ENCODE measurements at places on chromosomes 4 and X. TPM values are rescaled to one million over a fixed set of nuclear protein-coding genes. Genes with fewer than 3 reads are reported as not detected.
A peak's percentile ranks its signal among the peaks of the same experiment; 100 is the strongest.

Gene CACNA1F
- 0.15 TPM for total RNA-seq

Gene RAB33A
- 3.3 TPM for total RNA-seq

Gene REELD1
- total RNA-seq, result 0.23 TPM

Gene SULT1B1
- total RNA-seq, result 6.4 TPM

Gene WNK3
- 10.8 TPM for total RNA-seq

Gene TEC
- 3.2 TPM for total RNA-seq

Gene SLC25A31
- total RNA-seq, result not detected

Gene ZNF157
- 0.27 TPM for total RNA-seq

Gene CTAG2
- not detected for total RNA-seq

DNA sequence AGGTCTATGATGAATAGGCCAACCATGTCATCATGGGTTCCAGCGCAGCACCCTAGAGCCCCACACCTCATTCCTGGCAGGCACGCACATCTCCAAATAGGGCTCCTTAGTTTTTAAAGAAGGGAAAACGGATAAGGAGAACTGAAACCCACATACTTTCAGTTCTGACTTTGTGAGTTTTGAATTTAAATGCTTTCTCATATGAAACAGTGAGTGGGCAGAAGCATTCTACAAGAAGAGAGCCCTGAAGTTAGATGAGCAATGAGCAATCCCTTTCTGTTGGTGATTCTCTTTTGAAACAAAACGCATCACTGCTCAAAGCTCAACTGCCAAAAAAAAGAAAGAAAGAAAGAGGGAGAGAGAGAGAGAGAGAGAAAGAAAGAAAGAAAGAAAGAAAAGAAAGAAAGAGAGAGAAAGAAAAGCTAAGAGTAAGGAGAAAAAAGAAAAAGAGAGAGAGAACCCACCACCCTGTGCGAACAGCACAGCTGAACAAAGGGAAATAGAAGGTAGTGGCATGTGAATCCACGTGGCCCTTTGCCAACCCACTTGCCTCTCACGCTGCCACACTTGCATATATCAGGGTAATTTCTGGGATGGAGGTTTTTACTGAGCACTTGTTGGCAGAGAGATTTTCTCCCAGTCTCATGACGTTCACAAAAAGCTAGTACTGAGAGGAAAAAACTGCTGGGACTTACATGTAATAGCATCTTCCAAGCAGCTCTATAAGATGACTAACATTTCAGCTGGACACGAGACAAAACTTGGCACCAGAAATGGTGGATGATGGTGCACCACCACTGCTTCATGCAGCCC is 31.0 kb downstream of the TMSB4X start:
- H3K4me3 ChIP-seq, result no peak overlapping the region
- DNase-seq, result no peak
- no peaks in the 10 kb centered on the region for H3K36me3 ChIP-seq

DNA sequence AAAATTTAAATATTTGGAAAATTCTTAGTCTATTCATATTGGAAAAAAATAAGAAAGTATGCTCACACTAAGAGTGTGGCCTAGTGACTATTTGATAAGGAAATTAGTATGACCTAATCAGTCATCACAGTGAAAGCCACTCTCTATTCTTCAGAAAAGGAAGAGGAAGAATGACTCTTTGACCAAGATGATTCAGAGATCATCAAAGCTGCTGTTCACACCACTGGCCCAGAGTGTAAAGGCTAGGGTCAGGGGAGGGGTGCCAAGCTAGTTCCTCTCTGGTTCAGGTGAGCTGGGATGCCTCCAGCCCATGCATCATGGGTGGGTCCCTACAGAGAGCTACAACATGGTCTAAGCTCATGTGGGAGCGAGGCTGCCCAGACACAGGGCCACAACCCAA is 396.9 kb upstream of the NDST3 start:
- H3K27ac ChIP-seq, result no peak overlapping the region
- H3K4me3 ChIP-seq, result no peak overlapping the region
- no peaks in the 10 kb centered on the region for H3K27me3 ChIP-seq
- no peaks in the 10 kb centered on the region for H3K36me3 ChIP-seq
- DNase-seq, result no peak
- no peaks in the 10 kb centered on the region for H3K4me1 ChIP-seq

DNA sequence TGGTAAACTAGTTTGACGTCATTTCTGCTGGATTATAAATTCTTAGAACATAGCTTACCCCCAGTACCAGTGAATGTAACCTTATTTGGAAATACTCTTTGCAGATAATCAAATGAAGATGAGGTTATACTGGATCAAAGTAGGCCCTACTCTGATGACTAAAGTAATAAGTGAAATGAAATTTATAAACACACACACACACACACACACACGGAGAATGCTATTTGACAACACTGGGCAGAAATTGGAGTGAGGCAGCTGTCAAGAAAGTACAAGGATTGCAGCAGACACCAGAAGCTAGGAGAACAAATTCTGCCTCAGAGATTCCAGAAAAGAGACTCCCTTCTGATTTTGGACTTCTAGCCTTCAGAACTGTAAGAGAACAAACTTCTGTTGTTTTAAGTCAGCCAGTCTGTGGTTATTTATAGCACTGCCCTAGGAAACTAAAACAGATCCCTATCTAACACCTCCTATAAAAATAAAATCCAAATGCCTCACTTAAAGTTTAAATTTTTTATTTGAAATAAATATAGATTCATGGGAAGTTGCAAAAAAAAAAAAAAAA is 448.6 kb downstream of the PCDH18 start:
- no peak overlapping the region for H3K27ac ChIP-seq
- no peaks in the 10 kb centered on the region for H3K4me1 ChIP-seq
- no peaks in the 10 kb centered on the region for H3K36me3 ChIP-seq
- H3K4me3 ChIP-seq, result no peak overlapping the region
- H3K27me3 ChIP-seq, result no peaks in the 10 kb centered on the region
- no peak for DNase-seq

DNA sequence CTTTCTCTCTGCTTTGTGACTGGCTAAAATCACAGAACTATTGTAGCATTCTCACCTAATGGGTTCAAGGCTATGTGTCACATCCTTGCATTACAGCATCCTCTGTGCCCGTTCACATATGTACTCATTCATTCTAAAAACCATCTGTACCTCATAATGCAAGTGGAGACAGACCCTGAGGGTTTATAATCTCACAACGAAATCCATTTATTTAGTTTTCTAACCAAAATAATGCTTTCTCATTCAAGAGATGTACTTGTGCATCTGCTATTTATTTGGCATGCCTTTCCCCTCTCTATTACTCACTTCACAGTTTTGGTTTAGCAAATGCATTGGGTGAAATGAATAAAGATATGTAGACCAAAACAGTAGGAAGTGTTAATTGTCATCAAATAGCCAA is 261.5 kb downstream of the DCHS2 start:
- H3K4me1 ChIP-seq, result no peaks in the 10 kb centered on the region
- no peak overlapping the region for H3K27ac ChIP-seq
- no peak for DNase-seq
- H3K27me3 ChIP-seq, result no peaks in the 10 kb centered on the region
- no peak overlapping the region for H3K4me3 ChIP-seq

DNA sequence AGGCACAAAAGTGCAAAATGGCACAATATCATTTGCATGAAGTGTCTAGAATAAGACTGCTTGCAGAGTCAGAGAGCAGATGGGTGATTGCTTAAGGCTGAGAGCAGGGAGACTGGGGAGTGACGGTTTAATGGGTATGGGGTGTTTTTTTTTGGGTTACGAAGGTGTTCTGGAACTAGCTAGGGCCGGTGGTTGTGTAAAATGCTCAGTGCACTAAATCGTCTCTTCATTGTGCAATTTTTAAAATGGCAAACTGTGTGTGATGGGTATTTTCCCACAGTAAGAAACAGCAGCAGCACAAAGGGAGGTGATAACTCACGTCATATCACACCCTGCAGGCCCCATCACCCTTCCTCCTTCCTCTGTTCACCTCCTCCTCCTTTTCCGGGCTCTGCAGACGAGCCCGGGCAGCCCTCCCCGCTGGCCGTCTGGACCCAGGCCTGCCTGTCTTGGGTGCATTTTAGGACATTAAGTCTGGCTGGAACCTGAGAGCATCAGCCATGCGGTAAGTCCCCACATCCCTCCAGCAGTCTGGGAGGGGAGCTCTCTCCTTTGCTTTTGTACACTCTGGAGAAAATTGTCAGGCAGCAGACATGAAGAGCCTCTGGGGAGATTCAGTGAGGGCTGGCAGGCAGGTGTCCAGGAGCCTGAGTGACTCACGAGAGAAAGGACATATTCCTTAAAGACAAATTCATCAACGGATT is 42.7 kb downstream of the ASMT start:
- H3K36me3 ChIP-seq, result no peaks in the 10 kb centered on the region
- no peak for DNase-seq

- DNase-seq, result no peak
- H3K4me1 ChIP-seq, result no peaks in the 10 kb centered on the region
- no peaks in the 10 kb centered on the region for H3K27me3 ChIP-seq
- no peak overlapping the region for H3K4me3 ChIP-seq
- H3K36me3 ChIP-seq, result no peaks in the 10 kb centered on the region
These were observed 43.2 kb downstream of the AKAP4 start for GRCh38 chrX:50157545-50158135.

DNA sequence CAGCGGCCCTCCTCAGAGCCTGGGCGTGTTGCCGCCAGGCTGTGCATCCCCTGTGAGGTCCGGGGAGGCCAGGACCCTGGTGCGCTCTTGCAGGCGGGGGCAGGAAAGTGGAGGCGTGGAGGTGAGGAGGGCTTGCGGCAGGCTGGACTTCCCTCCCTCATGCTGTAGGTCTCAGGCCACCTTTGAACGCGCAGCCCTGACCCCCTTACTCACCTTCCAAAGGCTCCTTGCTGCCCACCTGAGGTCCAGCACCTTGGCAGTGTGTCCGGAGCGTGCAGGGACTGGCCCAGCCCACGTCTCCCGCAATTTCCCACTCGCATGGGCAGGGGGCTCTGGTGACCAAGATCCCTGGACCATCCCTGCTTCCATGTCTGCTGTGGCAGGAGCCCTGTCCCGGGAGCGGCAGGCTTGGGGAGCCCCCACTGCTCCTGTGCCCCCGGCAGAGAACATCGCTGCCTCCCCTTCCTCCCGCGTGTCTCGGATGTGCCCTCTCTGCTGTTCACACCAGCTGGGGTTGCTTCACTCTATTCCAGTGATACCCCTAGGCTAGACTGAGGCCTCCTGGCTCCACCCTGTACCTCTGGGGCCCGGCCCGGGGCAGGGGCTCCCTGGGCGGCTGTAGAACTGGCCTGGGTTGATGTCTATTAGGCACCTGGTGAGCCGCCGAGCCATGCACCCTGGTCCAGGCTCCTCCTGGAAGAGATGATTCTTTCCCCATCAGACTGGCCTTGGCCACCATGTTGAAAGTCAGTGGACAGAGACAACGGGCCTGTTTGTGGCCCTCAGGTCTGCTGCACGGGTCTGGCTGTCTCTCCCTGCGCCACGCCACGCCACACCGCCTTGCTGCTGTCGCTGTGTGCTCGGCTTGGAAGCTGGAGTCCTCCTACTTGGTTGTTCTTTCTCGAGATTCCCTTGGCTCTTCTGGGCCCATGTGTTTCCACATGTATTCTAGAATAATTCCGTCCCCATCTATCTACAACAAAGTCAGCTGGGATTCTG is 95.4 kb upstream of the ADRA2C start:
- no peak overlapping the region for H3K27ac ChIP-seq
- H3K36me3 ChIP-seq, result no peaks in the 10 kb centered on the region
- no peaks in the 10 kb centered on the region for H3K27me3 ChIP-seq
- no peak overlapping the region for H3K4me3 ChIP-seq
- H3K4me1 ChIP-seq, result no peaks in the 10 kb centered on the region
- peak; percentile 23 for DNase-seq

- no peaks in the 10 kb centered on the region for H3K27me3 ChIP-seq
- no peak for DNase-seq
- no peaks in the 10 kb centered on the region for H3K36me3 ChIP-seq
- H3K4me3 ChIP-seq, result no peak overlapping the region
- no peak overlapping the region for H3K27ac ChIP-seq
These were observed 32.6 kb upstream of the TBC1D14 start for GRCh38 chr4:6877067-6877466.

GRCh38 chr4:86280246-86280645 is 79.6 kb downstream of the MAPK10 start:
- H3K4me3 ChIP-seq, result no peak overlapping the region
- H3K4me1 ChIP-seq, result peaks cover 1% of the 10 kb centered on the region
- H3K27ac ChIP-seq, result no peak overlapping the region
- H3K27me3 ChIP-seq, result no peaks in the 10 kb centered on the region
- no peaks in the 10 kb centered on the region for H3K36me3 ChIP-seq

DNA sequence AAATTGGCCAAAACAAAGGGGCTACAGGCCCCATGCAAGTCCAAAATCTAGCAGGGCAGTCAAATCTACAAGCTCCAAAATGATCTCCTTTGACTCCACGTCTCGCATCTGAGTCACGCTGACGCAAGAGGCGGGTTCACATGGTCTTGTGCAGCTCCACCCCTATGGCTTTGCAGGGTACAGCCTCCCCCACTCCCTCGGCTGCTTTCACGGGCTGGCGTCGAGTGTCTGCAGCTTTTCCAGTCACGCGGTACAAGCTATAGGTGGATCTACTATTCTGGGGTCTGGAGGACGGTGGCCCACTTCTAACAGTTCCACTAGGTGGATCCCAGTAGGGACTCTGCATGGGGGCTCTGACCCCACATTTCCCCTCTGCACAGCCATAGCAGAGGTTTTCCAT is 99.2 kb upstream of the KCNIP4 start:
- H3K27ac ChIP-seq, result no peak overlapping the region
- no peaks in the 10 kb centered on the region for H3K4me1 ChIP-seq
- DNase-seq, result no peak
- no peaks in the 10 kb centered on the region for H3K36me3 ChIP-seq

- no peak for DNase-seq
- H3K36me3 ChIP-seq, result no peaks in the 10 kb centered on the region
- no peaks in the 10 kb centered on the region for H3K4me1 ChIP-seq
- H3K4me3 ChIP-seq, result no peak overlapping the region
These were observed 87.4 kb downstream of the PLAC1 start for GRCh38 chrX:134570899-134571298.

DNA sequence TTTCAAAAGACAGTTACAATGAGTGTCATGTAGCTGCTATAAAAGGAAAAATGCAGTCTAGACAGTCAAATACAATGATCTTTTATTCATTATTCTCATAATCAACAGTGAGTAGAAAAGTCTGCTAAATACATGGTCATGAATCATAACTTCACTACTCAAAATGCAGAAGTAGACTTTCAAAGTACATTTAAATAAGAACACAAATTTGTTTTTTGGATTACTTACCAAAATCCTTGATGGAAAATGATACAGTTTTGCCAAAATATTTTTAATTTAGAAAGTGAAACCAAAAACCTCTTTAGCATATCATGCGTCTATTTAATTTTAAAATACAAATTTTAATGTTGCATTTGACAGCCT is 4.9 kb downstream of the ACSL4 start:
- H3K36me3 ChIP-seq, result no peaks in the 10 kb centered on the region
- H3K27ac ChIP-seq, result no peak overlapping the region
- no peaks in the 10 kb centered on the region for H3K4me1 ChIP-seq
- no peak for DNase-seq
- no peak overlapping the region for H3K4me3 ChIP-seq
- H3K27me3 ChIP-seq, result no peaks in the 10 kb centered on the region

GRCh38 chr4:152747444-152747843 is 32.1 kb downstream of the TIGD4 start:
- H3K4me3 ChIP-seq, result no peak overlapping the region
- no peak overlapping the region for H3K27ac ChIP-seq
- no peaks in the 10 kb centered on the region for H3K4me1 ChIP-seq
- H3K36me3 ChIP-seq, result no peaks in the 10 kb centered on the region
- H3K27me3 ChIP-seq, result no peaks in the 10 kb centered on the region

- no peaks in the 10 kb centered on the region for H3K36me3 ChIP-seq
- DNase-seq, result no peak
- no peak overlapping the region for H3K27ac ChIP-seq
- H3K4me1 ChIP-seq, result no peaks in the 10 kb centered on the region
- no peaks in the 10 kb centered on the region for H3K27me3 ChIP-seq
- H3K4me3 ChIP-seq, result no peak overlapping the region
These were observed 14.0 kb upstream of the HSFX1 start for GRCh38 chrX:149759824-149760223.
